Liver (tissue), 10 donors: ENCODE measurements at places on chromosomes 1 and 21. TPM values are rescaled to one million over a fixed set of nuclear protein-coding genes. Genes with fewer than 3 reads are reported as not detected.

The EFCAB14 gene
- 22.7 TPM for polyA plus RNA-seq

The CRP gene
- 13,117 TPM for polyA plus RNA-seq

- no peak for DNase-seq
These were observed 10.3 kb downstream of the CD2 start for GRCh38 chr1:116764466-116764898.

The PROK1 gene
- not detected for polyA plus RNA-seq

The MATN1 gene
- not detected for polyA plus RNA-seq

The UBE2U gene
- not detected for polyA plus RNA-seq

- DNase-seq = no peak
These were observed 161.3 kb downstream of the NTPCR start for GRCh38 chr1:233111731-233112130.

DNA sequence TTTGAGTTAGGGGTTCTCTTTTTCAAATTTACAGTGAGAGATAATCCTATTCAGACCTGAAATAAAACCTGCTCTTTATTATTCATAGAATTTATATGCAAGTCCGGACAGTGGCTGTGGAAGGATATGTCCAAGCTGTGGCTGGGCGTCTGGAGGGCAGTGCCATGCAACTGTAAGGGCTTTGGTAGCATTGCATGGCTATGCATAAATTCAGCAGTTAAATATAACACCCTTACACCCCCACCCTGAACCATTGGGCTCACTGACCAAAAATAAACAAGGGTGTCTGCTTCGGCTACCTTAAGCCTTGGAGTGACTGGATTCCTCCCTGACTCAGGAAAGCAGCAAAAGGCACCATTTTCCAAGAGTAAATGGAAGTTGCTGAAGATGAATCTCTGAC, 5.4 kb downstream of the CHTOP start:
- no peak for DNase-seq

The HHIPL2 gene
- polyA plus RNA-seq = 0.05 TPM

DNA sequence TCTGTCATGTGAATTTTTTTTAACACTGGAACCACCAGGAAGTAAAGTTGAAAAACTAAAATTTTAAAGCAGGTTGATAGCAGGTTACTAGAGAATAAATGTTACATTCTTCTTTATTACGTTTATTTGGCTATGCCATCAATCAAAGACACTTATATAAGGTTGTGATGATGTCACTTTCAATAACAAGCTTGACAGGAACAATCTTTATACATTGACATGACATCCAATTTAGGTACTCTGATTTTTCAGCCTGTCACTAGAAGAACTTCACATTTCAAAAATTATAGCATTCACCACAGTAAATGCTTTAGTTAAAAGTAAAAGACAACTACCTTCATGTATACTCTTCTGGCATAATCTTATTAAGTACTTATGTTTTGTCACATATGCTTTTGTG, 696.8 kb upstream of the NCAM2 start:
- DNase-seq = no peak
